ENCODE measurements at places on chromosomes 5 and 9. TPM values are rescaled to one million over a fixed set of nuclear protein-coding genes. Genes with fewer than 3 reads are reported as not detected.

The KLF4 gene
- 1.9 TPM for total RNA-seq

The FOXI1 gene
- not detected for total RNA-seq

The GRM6 gene
- 0.16 TPM for total RNA-seq

The MTREX gene
- total RNA-seq: 118 TPM

The GLRA1 gene
- total RNA-seq: 0.16 TPM

The ZCCHC10 gene
- 27.6 TPM for total RNA-seq

The SLC36A2 gene
- total RNA-seq: not detected

The ARID3C gene
- total RNA-seq: not detected

The LCN6 gene
- not detected for total RNA-seq

GRCh38 chr5:110376281-110376951 is 350.1 kb downstream of the TMEM232 start:
- no peak for DNase-seq

DNA sequence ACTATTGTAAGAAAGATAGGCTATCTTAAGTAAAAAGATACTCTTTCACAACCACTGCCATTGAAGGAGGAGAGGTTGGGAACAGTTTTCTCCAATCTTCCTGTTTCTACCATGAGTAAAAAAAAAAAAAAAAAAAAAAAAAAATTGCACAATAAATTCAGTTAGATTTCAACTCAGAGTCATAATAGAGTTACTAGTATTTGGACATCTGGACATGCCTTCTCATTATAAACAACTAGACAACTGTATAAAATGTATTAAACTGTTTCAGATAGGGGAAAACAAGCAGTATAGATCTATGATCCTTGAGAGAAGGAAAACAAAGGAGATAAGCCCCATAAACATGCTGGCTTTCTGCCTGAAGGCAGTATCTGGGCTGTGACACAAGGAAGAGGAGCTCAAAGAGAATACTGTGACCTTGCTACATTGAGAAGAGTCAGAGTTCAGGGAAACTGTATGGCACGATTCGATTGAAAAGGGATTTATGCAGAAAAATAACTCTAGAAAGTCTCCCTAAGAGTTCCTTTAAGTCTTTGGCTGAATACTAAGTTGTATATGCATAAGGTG is 249.2 kb upstream of the POU5F2 start:
- no peak for DNase-seq

DNA sequence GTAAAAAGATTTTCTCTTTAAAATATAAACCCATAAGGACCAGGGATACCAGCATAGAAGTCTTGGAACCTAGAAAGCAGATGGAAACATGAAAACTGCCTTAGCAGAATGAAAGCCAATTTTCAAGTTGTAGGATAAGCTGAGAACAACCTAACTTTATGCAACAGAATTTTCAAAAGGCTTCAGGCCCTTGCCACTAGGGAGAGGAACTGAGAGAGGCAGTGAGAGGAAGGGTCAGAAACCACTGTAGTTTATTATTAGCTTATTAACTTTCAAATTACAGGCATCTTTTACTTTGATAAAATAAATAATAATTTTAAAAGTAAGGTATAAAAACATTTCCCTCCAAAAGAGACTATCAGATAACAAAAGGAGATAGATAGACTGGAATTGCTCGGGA is 33.4 kb downstream of the FAM81B start:
- no peak for DNase-seq

DNA sequence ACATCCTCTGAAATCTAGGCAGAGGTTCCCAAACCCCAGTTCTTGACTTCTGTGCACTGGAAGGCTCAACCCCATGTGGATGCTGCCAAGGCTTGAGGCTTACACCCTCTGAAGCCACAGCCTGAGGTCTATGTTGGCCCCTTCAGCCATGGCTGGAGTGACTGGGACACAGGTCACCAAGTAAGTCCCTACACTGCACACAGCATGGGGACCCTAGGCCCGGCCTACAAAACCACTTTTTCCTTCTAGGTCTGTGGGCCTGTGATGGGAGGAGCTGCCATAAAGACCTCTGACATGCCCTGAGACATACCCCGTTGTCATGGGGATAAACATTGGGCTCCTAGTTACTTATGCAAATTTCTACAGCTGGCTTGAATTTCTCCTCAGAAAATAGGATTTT is 418.8 kb upstream of the CCNH start:
- no peak for DNase-seq

- no peak for DNase-seq
Measured at GRCh38 chr5:78813286-78813685, 164.7 kb upstream of the LHFPL2 start.

DNA sequence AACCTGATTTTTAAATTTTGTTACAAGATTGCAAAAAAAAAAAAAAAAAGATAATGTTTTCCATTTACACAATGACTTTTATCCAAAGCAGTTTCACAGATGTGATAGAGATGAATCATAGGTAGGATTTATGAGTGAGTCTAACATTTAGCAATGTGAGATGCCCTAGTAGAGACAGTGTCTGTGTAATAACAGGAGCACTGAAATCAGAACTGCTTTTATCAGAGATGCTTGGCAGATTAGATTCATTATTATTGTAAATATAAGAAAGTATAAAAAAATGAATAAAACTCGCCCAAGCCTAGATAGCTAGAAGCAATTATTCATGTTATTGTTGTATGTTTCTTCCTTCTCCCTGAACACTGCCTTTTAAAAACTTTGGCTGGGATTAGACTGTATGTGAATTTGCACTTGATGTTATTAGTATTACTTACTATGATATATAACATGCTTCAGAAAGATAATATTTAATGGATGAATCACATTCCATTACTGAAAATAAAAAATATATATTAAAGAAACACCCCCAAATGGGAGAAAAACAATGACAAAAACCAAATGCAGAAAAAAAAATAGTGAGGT is 567.3 kb upstream of the KLF4 start:
- no peak for DNase-seq

DNA sequence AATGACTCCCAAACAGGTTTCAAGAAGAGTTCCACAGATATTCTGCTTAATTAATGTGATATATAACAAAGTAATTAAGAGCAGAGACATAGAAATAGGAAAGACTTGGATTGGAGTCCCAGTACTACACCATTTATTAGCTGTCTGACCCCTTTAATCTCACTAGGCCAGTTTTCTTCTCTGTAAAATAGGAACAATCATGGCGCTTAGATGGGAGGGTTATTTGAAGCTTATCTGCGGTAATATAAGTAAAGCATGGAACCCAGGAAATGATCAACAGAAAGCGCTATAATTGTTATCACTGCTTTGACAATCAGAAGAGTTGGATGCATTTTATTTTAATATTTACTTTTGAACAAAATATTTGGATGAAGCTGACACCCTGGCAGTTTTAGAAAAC is 71.3 kb upstream of the IFNE start:
- no peak for DNase-seq

- no peak for DNase-seq
Measured at GRCh38 chr9:4689687-4690104, 10.3 kb downstream of the CDC37L1 start.

GRCh38 chr5:150757087-150757649 is 1.6 kb downstream of the DCTN4 start:
- DNase-seq: no peak

DNA sequence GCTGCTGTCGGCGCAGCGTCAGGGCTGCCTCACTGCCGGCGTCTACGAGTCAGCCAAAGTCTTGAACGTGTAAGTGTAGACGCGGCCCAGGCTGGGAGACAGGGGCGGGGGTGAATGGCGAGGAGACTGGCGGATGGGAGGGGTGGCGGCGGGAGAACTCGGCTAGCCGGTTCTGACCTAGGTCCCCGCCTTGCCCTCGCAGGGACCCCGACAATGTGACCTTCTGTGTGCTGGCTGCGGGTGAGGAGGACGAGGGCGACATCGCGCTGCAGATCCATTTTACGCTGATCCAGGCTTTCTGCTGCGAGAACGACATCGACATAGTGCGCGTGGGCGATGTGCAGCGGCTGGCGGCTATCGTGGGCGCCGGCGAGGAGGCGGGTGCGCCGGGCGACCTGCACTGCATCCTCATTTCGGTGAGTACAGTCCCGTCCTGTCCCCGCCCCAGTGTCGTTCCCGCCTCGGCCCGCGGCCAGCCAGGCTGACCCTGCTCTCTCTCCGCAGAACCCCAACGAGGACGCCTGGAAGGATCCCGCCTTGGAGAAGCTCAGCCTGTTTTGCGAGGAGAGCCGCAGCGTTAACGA is 745 bp downstream of the GADD45G start:
- DNase-seq: peak; percentile 72

GRCh38 chr5:157607371-157608161 is 32.0 kb upstream of the ADAM19 start:
- DNase-seq: no peak
